ENCODE measurements at places on chromosomes 13 and 19. TPM values are rescaled to one million over a fixed set of nuclear protein-coding genes. Genes with fewer than 3 reads are reported as not detected.
A peak's percentile ranks its signal among the peaks of the same experiment; 100 is the strongest.

Gene APOC4
- not detected for total RNA-seq

GRCh38 chr13:84994582-84994981 is 804.6 kb downstream of the SLITRK6 start:
- H3K4me3 ChIP-seq, result no peak overlapping the region
- peak; percentile 3 for DNase-seq
- H3K27me3 ChIP-seq, result no peaks in the 10 kb centered on the region
- H3K36me3 ChIP-seq, result no peaks in the 10 kb centered on the region
- H3K4me1 ChIP-seq, result no peaks in the 10 kb centered on the region

- H3K4me3 ChIP-seq, result no peak overlapping the region
- H3K36me3 ChIP-seq, result no peaks in the 10 kb centered on the region
- H3K27ac ChIP-seq, result no peak overlapping the region
Measured at GRCh38 chr13:102510072-102510471, 86.7 kb upstream of the TPP2 start.

Gene KLK15
- total RNA-seq, result not detected

Gene PLD3
- total RNA-seq, result 255 TPM

Gene FUT1
- 1.1 TPM for total RNA-seq

Gene MAST1
- 0.09 TPM for total RNA-seq

DNA sequence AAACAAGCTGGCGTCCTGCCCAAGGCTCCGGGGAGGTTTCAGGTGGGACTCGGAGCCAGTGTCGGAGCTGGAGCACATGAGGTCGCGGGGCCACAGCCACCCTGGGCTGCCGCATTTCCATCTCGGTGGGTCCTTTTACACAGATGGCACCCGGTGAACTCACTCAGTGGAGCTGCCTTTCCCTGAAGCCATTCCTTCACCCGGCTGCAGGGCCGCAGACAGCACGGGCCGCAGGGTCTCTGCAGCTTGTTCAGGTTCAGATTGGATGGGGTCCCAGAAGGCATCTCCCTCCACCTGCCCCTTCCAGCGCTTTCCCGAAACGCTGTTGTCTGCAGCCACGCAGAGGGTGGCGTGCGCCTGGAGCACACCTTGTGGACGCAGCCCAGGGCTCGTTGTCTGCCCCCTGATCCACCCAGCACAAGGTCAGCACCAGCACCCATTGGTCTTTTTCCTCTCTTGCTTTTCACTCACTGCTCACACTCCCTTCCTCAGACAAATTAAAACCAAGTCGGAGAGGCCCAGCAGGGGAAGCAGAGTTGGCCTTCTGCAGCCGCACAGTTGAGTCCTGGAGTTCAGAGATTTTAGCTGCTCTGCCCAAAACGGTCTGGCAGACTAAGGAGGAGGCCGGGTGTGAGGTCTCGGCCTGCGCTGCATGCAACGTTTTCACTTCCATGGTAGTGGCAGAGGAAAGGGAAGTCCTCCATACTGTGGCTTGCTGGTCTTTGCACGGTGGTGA is 18.1 kb downstream of the MCF2L start:
- no peak overlapping the region for H3K4me3 ChIP-seq
- no peaks in the 10 kb centered on the region for H3K36me3 ChIP-seq
- peaks cover 2% of the 10 kb centered on the region for H3K27me3 ChIP-seq

GRCh38 chr13:41054212-41054877 is 7.0 kb upstream of the WBP4 start:
- H3K27ac ChIP-seq, result no peak overlapping the region
- peak; percentile 61 for DNase-seq
- no peaks in the 10 kb centered on the region for H3K36me3 ChIP-seq
- H3K27me3 ChIP-seq, result no peaks in the 10 kb centered on the region

- peaks cover 85% of the 10 kb centered on the region for H3K27me3 ChIP-seq
- no peak overlapping the region for H3K4me3 ChIP-seq
- H3K36me3 ChIP-seq, result no peaks in the 10 kb centered on the region
- H3K4me1 ChIP-seq, result peaks cover 14% of the 10 kb centered on the region
- DNase-seq, result no peak
Measured at GRCh38 chr19:41997851-41998229, 3.8 kb upstream of the ATP1A3 start.

Gene PCP2
- not detected for total RNA-seq

Gene CXCL17
- not detected for total RNA-seq

Gene C19orf67
- 0.18 TPM for total RNA-seq

DNA sequence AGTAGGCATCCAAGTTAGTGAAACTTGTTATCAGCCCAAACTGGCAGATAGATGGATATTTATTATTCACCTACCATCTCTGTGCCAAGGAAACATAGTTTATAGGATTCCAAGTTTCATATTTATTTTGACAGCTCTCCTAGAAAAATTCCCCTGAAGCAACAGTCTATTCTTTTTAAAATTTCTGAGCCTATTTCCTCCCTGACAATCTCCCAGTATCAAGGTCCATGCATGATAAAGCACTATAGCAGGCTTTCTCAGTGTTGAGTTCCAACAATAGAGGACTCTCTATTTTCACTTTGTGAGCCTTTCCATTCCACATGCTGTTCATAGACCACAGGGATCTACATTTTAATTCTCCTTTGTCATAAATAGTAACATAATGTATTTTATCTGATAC is 312.6 kb downstream of the SLITRK6 start:
- H3K27ac ChIP-seq, result no peak overlapping the region
- no peak overlapping the region for H3K4me3 ChIP-seq
- H3K4me1 ChIP-seq, result no peaks in the 10 kb centered on the region
- H3K27me3 ChIP-seq, result no peaks in the 10 kb centered on the region

- peaks cover 2% of the 10 kb centered on the region for H3K36me3 ChIP-seq
- no peak for DNase-seq
- H3K4me3 ChIP-seq, result no peak overlapping the region
- H3K4me1 ChIP-seq, result peaks cover 39% of the 10 kb centered on the region
- no peaks in the 10 kb centered on the region for H3K27me3 ChIP-seq
Measured at GRCh38 chr19:17078920-17079709, 3.5 kb downstream of the MYO9B start.

- H3K4me1 ChIP-seq, result no peaks in the 10 kb centered on the region
- H3K36me3 ChIP-seq, result no peaks in the 10 kb centered on the region
- no peak overlapping the region for H3K27ac ChIP-seq
- H3K27me3 ChIP-seq, result no peaks in the 10 kb centered on the region
Measured at GRCh38 chr13:89951341-89951740, 1396.1 kb upstream of the MIR17HG start.

DNA sequence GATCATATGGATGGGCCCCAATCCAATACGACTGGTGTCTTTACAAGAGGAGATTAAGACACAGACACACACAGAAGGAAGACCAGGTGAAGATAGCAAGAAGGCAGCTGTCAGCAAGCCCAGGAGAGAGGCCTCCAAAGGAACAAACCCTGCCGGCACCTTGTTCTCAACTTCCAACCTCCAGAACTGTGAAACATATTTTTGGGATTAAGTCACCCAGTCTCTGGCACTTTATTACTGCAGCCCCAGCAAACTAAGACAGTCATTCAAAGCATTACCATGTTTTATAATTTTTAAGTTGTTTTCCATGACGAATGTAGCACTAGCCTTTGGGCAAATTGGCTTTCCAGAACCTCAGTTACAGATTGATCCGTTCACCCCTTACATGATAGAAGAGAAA is 11.3 kb downstream of the STARD13 start:
- no peaks in the 10 kb centered on the region for H3K27me3 ChIP-seq
- DNase-seq, result no peak
- no peak overlapping the region for H3K27ac ChIP-seq

GRCh38 chr13:37074703-37075102 is 15.2 kb upstream of the SUPT20H start:
- H3K36me3 ChIP-seq, result no peaks in the 10 kb centered on the region
- no peak overlapping the region for H3K4me3 ChIP-seq
- H3K27ac ChIP-seq, result no peak overlapping the region
- H3K4me1 ChIP-seq, result peaks cover 9% of the 10 kb centered on the region
- no peaks in the 10 kb centered on the region for H3K27me3 ChIP-seq

Gene PLA2G4C
- 31.4 TPM for total RNA-seq

GRCh38 chr13:32334671-32335070 is 19.4 kb downstream of the BRCA2 start:
- H3K27me3 ChIP-seq, result no peaks in the 10 kb centered on the region
- no peak for DNase-seq
- no peaks in the 10 kb centered on the region for H3K4me1 ChIP-seq

Gene ZNF541
- 0.18 TPM for total RNA-seq

GRCh38 chr13:103639326-103639725 is 573.1 kb upstream of the SLC10A2 start:
- H3K36me3 ChIP-seq, result no peaks in the 10 kb centered on the region
- no peak overlapping the region for H3K4me3 ChIP-seq
- peaks cover 3% of the 10 kb centered on the region for H3K4me1 ChIP-seq

Gene ZNF709
- total RNA-seq, result 5.4 TPM

Gene LILRB2
- 0.53 TPM for total RNA-seq

GRCh38 chr13:77779552-77780272 is 82.2 kb downstream of the SLAIN1 start:
- no peaks in the 10 kb centered on the region for H3K36me3 ChIP-seq
- DNase-seq, result peak; percentile 79
- no peak overlapping the region for H3K27ac ChIP-seq
- no peak overlapping the region for H3K4me3 ChIP-seq
- H3K4me1 ChIP-seq, result no peaks in the 10 kb centered on the region
- no peaks in the 10 kb centered on the region for H3K27me3 ChIP-seq

Gene SOX1
- 0.04 TPM for total RNA-seq

DNA sequence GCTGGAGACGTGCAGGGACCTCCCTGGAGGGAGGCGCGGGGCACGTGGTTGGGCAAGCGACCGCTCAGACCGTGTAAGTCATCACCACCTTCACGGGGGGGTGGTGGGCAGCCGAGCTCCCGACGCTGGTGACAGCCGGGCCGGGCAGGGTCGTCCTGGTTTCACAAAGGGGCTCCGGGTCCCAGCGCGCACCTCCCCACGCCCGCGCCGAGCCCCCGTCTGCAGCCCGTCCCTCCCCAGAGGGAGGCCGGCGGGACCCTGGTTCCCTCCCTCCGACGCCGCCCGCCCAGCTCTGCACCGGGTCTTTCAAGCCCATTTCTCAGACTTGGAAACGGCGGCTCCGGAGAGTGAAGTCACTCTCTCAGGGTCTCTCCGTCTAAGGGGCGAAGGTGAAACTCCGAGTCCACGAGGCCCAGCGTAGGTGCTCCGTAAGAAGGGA is 729 bp upstream of the ARID3A start:
- H3K36me3 ChIP-seq, result peaks cover 4% of the 10 kb centered on the region
- H3K27me3 ChIP-seq, result peaks cover 21% of the 10 kb centered on the region
- peak overlapping the region; percentile 68 for H3K4me3 ChIP-seq
- peak; percentile 89 for DNase-seq
- peaks cover 48% of the 10 kb centered on the region for H3K4me1 ChIP-seq

GRCh38 chr19:51493776-51494175 is 7.8 kb downstream of the SIGLEC12 start:
- no peaks in the 10 kb centered on the region for H3K27me3 ChIP-seq
- no peak overlapping the region for H3K27ac ChIP-seq
- no peaks in the 10 kb centered on the region for H3K36me3 ChIP-seq
- DNase-seq, result peak; percentile 12
- H3K4me1 ChIP-seq, result no peaks in the 10 kb centered on the region
- no peak overlapping the region for H3K4me3 ChIP-seq

DNA sequence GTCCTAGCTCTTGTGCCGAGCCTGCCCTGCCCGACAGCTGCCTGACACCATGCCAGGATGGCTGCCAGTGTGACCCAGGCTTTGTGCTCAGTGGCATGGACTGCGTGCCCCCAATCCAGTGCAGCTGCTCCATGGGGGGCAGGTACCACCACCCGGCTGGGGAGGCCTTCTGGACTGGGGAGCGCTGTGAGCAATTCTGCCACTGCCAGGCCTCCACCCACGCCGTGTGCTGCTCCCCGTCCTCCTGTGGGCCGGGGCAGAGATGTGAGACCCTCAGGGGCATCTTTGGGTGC is 9.4 kb upstream of the FXYD3 start:
- H3K36me3 ChIP-seq, result no peaks in the 10 kb centered on the region
- no peak overlapping the region for H3K4me3 ChIP-seq
- peaks cover 2% of the 10 kb centered on the region for H3K27me3 ChIP-seq
- no peak for DNase-seq
- no peaks in the 10 kb centered on the region for H3K4me1 ChIP-seq
- H3K27ac ChIP-seq, result no peak overlapping the region

Gene SPART
- total RNA-seq, result 78.7 TPM

GRCh38 chr13:41751734-41752445 is 209.0 kb downstream of the VWA8 start:
- DNase-seq, result no peak
- no peaks in the 10 kb centered on the region for H3K36me3 ChIP-seq
- H3K27ac ChIP-seq, result no peak overlapping the region
- no peak overlapping the region for H3K4me3 ChIP-seq

Gene CEACAM3
- total RNA-seq, result 0.09 TPM

Gene METTL21C
- 35.8 TPM for total RNA-seq

DNA sequence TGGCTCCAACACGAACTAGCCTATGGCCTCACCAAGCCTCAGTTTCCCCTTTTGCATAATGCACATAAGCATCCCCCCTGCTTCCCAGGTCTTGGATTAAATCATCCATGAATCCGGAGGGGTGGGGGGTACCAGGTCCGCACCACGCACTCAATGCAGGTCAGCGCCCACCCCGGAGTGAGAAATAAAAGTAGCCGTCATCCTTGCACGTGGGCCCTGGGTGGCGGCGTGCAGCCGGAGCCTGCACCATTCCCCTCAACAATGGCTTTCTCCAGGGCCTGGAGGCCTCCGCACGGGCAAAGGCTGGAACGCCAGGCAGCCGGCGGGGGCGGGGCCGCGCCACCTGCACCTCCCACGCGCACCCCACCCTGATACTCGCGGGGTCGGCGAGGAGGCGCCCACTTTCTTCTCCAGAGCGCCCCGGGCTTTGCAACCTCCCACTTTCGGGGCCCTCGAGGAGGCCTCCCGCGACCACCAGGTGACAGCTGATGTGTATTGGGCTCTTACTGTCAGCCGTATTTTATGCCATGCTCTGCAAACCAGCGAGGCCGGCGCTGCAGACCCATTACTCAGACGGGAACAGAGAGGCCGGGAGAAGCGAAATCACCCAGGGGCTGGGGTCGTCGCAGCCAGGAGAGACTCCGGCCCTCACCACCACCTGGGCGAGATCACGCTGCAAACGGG is 767 bp upstream of the GADD45B start:
- no peaks in the 10 kb centered on the region for H3K36me3 ChIP-seq
- H3K4me3 ChIP-seq, result peak overlapping the region; percentile 95
- H3K27me3 ChIP-seq, result peaks cover 39% of the 10 kb centered on the region
- peak overlapping the region; percentile 79 for H3K27ac ChIP-seq

Measured in muscle of leg (tissue), 16 donors.